ENCODE measurements at places on chromosomes 5 and 9.

GRCh38 chr5:20609126-20609525, 621.1 kb upstream of the CDH18 start:
- DNase-seq, result no peak

GRCh38 chr9:23769307-23769935, 56.6 kb downstream of the ELAVL2 start:
- no peak for DNase-seq

GRCh38 chr9:16705111-16705604, 165.3 kb downstream of the BNC2 start:
- DNase-seq, result no peak

DNA sequence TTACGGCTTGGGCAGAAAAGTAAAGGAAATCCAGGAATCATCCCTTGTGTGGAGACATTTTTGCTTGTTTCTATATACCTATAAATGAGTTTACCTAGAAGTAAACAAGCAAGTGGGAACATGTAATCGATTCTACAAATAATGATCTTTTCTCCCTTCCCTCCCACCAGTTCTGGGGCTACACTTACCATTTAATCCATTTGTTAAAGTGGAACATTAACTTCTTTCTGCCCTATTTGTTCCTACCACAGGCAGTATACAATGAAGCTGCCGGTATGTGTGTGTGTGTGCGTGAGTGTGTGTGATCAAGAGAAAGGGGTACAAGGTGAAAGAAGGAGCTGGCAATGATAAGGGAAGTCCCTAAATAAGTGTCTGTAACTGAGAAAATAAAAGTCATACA, 26.4 kb upstream of the ELL2 start:
- no peak for DNase-seq

DNA sequence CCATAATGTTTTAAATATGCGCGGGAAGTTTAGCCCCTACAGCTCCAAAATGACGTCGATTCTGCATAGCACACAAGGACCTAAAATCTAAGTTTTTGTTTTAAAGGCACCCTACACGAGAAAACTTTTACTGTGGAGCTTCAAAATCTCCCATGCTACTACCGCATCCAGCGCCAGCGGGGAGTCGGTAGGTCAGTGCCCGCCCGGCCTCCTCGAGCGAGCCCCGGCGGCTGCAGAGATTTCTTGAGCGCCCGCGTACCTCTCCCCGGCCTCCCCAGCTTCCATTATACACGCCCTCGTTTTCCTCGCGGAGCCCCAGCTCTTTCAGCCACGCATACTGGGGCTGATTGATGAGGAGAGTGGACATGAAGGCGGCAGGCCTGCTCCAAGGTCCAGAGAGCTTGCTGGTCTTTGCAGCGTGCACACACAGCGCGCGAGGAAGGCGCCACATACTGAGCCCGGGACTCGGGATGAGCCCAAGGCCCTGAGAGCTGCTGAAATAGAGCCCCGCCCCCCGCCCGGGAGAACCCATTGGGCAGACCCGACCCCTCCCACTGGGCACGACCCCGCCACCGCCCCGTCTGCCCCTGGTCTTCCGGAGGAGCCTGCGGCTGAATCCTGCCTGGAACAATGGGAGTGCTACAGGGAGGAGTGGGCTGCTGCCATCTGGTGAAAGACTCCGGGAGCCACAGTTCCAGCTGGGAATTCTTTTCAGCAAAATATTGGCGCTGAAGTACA, at the start of gene ALDH7A1:
Gene ALDH7A1, minus strand, starts transcription at position 472 of the 738 bp plus-strand sequence. Its CDS starts 21 bp downstream, at position 451.
- peak; percentile 77 for DNase-seq

DNA sequence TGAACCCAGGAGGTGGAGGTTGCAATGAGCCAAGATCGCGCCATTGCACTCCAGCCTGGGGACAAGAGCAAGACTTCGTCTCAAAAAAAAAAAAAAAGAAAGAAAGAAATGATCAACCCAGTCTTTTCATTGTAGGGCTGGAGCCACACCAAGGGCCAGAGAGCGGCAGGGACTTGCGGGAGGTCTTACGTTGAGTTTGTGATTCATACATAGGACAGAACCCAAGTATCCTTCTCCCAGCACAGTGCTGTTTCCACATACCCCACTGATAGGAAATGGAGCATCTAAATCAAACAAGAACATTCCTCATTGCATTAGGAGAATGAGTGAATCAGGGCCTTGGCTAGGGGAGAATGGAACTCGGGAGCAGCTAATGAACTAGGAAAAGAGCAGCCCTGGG, 3.5 kb upstream of the TNIP1 start:
- no peak for DNase-seq

- no peak for DNase-seq
Observed at GRCh38 chr9:22379272-22379671, 67.4 kb upstream of the DMRTA1 start.

- no peak for DNase-seq
Observed at GRCh38 chr9:124125651-124125977, 114.0 kb downstream of the LHX2 start.

DNA sequence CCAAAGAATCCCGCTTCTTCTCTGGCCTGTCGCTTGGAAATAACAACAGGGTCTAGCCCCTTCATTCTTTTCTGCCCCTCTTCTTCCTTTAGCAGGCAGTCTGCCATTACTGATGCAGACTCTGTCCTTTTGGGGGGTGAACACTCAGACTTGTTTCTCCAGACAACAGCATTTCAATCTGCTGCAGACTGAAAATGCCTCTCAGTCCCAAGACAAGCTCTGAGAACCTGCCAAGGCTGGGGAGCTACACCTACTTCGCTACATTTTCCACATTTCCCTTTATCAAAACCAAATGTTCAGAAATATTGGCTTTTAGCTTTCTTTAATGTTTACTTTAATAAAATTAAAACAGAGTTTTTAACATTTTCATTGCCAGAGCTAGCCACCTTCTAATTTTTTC, 152.4 kb downstream of the MPDZ start:
- no peak for DNase-seq

Measured in activated CD8-positive, alpha-beta memory T cell treated with anti-CD3 and anti-CD28 coated beads for 24 hours (primary cell).